ENCODE measurements at places on chromosomes 3 and 15.

GRCh38 chr3:197550489-197550888, 5.3 kb downstream of the BDH1 start:
- no peak for DNase-seq
- peaks cover 9% of the 10 kb centered on the region for H3K4me1 ChIP-seq
- H3K4me3 ChIP-seq: no peak overlapping the region
- no peak overlapping the region for H3K27ac ChIP-seq
- H3K27me3 ChIP-seq: no peaks in the 10 kb centered on the region
- no peaks in the 10 kb centered on the region for H3K36me3 ChIP-seq

GRCh38 chr15:44781128-44781810, 44.9 kb downstream of the TRIM69 start:
- DNase-seq: no peak
- H3K27me3 ChIP-seq: no peaks in the 10 kb centered on the region
- H3K4me1 ChIP-seq: peaks cover 4% of the 10 kb centered on the region
- H3K36me3 ChIP-seq: no peaks in the 10 kb centered on the region

- DNase-seq: no peak
- H3K4me1 ChIP-seq: no peaks in the 10 kb centered on the region
- H3K4me3 ChIP-seq: no peak overlapping the region
- no peaks in the 10 kb centered on the region for H3K36me3 ChIP-seq
Measured at GRCh38 chr15:88649753-88650551, 11.1 kb downstream of the ISG20 start.

GRCh38 chr15:48477795-48478360, 146.6 kb downstream of the DUT start:
- no peaks in the 10 kb centered on the region for H3K36me3 ChIP-seq
- H3K4me1 ChIP-seq: no peaks in the 10 kb centered on the region
- no peaks in the 10 kb centered on the region for H3K27me3 ChIP-seq
- no peak for DNase-seq

DNA sequence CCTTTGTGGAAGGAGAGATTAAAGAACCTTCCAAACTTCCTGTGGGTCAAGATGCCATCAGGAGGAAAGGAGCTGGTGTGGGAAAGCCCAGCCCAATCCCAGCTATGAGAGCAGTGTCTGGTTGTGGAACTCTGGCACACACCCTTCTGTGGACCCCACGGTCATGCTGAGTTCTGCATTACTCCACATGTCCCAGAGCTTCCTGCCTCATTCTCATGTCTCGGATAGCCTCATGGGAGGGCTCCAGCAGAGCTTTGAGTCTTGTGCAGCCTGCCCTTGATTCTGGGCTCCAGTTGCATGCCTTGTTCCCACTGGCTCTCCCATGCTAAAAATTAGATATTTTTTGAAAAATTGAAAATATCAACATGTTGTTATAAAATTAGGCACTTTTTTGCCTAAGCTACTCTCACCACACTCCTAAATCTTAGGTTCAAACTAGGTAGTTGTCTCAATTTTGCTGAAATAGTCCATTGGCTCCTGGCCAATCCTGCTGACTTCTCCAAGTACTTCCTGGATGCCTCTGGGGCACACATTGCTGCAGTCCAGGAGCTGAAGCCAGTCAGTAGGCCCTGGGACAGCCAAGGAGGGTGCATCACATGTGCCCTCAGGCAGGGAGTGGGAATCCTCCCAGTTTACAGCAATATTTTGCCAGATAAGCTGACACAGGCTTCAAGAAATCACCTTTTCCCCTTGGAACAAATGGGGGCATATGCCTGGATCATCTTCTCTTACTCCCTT, 144.3 kb downstream of the EEFSEC start:
- H3K27ac ChIP-seq: no peak overlapping the region
- no peaks in the 10 kb centered on the region for H3K4me1 ChIP-seq
- DNase-seq: no peak
- H3K4me3 ChIP-seq: no peak overlapping the region
- no peaks in the 10 kb centered on the region for H3K36me3 ChIP-seq
- H3K27me3 ChIP-seq: no peaks in the 10 kb centered on the region

DNA sequence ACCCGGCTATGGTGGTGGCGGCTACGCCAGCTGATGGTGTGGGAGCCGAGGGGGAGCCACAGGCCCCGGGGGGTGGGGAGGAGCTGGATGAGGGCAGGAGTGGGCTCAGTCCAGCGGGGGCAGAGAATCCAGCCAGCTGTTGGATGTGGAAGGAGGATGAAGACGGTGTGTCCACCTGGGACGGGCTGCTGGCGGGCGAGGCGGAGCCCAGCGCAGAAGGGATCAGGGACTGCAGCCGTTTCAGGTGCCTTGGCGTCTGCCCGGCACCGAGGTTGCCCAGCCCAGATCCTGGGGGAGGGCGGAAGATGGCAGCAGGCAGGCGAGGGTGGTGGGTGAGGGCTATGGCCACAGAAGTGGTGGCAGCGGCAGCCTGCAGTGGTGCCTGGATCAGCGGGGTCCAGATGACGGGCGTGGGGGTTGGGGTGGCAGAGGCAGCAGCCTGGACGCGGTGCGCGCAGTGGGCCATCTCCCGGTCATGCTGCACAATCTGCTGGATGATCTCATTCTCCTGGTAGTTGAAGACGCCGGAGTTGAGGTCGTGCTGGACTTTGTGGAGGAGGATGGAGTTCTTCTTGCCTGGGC, 45.3 kb downstream of the HCN4 start:
- H3K36me3 ChIP-seq: no peaks in the 10 kb centered on the region
- H3K4me3 ChIP-seq: no peak overlapping the region
- H3K27me3 ChIP-seq: no peaks in the 10 kb centered on the region
- no peak for DNase-seq
- H3K27ac ChIP-seq: no peak overlapping the region
- no peaks in the 10 kb centered on the region for H3K4me1 ChIP-seq

GRCh38 chr15:40161693-40162391, 973 bp downstream of the BUB1B start:
- no peaks in the 10 kb centered on the region for H3K36me3 ChIP-seq
- H3K4me3 ChIP-seq: no peak overlapping the region
- no peaks in the 10 kb centered on the region for H3K27me3 ChIP-seq
- peaks cover 8% of the 10 kb centered on the region for H3K4me1 ChIP-seq

GRCh38 chr3:84299329-84299728, 659.5 kb upstream of the CADM2 start:
- H3K4me3 ChIP-seq: no peak overlapping the region
- DNase-seq: no peak
- H3K4me1 ChIP-seq: no peaks in the 10 kb centered on the region
- H3K36me3 ChIP-seq: no peaks in the 10 kb centered on the region

GRCh38 chr3:114081037-114081436, 24.5 kb downstream of the QTRT2 start:
- no peaks in the 10 kb centered on the region for H3K36me3 ChIP-seq
- no peaks in the 10 kb centered on the region for H3K27me3 ChIP-seq
- no peak overlapping the region for H3K27ac ChIP-seq

GRCh38 chr15:28955160-28955992, 69.6 kb downstream of the APBA2 start:
- no peak for DNase-seq
- H3K4me3 ChIP-seq: no peak overlapping the region
- no peaks in the 10 kb centered on the region for H3K36me3 ChIP-seq
- H3K27ac ChIP-seq: no peak overlapping the region

- no peaks in the 10 kb centered on the region for H3K36me3 ChIP-seq
- peak overlapping the region; percentile 38 for H3K27ac ChIP-seq
- H3K27me3 ChIP-seq: no peaks in the 10 kb centered on the region
- DNase-seq: peak; percentile 83
Measured at GRCh38 chr3:171829841-171830517, 13.2 kb upstream of the TMEM212 start.

DNA sequence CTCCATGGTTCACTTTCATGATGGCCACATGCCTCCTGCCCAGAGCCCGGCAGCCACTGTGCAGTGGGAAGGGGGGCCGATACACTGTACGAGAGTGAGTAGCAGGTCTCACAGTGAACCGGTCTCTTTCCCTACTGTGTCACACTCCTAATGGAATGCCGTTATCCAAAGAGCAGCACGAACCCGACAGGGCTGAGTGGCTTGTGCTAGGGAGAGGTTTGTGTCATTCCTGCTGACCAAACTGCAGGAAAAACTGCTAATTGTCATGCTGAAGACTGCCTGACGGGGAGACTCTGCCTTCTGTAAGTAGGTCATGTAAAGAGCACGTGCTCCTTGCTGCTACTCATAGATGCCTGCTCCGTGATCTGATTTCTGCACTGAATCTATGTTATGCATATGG, 105.1 kb downstream of the ARPP21 start:
- no peaks in the 10 kb centered on the region for H3K36me3 ChIP-seq
- DNase-seq: no peak
- H3K27me3 ChIP-seq: no peaks in the 10 kb centered on the region
- no peak overlapping the region for H3K27ac ChIP-seq
- H3K4me1 ChIP-seq: no peaks in the 10 kb centered on the region

- DNase-seq: no peak
- no peak overlapping the region for H3K27ac ChIP-seq
- H3K4me1 ChIP-seq: no peaks in the 10 kb centered on the region
- H3K27me3 ChIP-seq: no peaks in the 10 kb centered on the region
Measured at GRCh38 chr3:25906132-25906906, 116.4 kb downstream of the OXSM start.

DNA sequence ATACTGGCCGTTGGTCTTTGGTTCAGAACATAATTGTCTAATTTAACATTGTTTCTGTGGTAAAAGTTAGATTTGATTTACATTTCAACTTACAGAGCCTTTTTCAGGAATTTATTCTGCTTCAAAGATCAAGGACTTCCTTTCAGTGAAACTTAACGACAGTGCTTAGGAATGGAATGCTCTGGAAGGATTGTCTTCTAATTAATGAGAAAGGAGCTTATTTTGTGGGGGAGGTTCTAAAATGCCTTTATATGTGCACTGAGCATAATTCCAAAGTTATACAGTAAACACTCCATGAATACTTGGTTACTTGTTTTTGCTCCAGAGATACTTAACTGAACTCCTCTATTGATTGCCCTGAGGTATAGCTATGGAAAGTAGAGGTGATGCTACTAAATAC, 75.7 kb downstream of the CACNA1D start:
- H3K27ac ChIP-seq: peak overlapping the region; percentile 62
- no peaks in the 10 kb centered on the region for H3K36me3 ChIP-seq
- peaks cover 26% of the 10 kb centered on the region for H3K4me1 ChIP-seq
- no peak for DNase-seq
- no peak overlapping the region for H3K4me3 ChIP-seq
- H3K27me3 ChIP-seq: no peaks in the 10 kb centered on the region

GRCh38 chr15:83971992-83972391, 263.6 kb upstream of the GOLGA6L4 start:
- no peaks in the 10 kb centered on the region for H3K27me3 ChIP-seq
- H3K4me3 ChIP-seq: no peak overlapping the region
- H3K4me1 ChIP-seq: no peaks in the 10 kb centered on the region

DNA sequence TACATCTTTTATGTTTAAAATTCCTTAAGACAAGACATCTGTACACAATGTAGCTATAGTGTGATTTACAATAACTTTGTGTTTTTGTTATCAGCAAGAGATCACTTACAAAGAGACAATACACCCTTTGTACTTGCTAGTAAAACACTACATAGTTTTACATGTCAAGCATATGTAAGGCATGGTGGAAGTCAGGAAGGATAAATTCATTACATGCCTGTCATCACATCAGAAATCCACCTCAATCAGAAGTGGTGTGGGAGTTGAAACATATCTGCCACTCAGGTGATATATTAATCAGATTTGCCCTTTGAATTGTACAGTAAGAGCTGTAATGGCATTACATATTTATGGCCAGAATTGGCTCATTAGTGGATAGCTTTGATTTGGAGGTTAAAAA, 95.5 kb downstream of the MBNL1 start:
- H3K4me3 ChIP-seq: no peak overlapping the region
- no peaks in the 10 kb centered on the region for H3K27me3 ChIP-seq
- peaks cover 25% of the 10 kb centered on the region for H3K4me1 ChIP-seq
- no peaks in the 10 kb centered on the region for H3K36me3 ChIP-seq

DNA sequence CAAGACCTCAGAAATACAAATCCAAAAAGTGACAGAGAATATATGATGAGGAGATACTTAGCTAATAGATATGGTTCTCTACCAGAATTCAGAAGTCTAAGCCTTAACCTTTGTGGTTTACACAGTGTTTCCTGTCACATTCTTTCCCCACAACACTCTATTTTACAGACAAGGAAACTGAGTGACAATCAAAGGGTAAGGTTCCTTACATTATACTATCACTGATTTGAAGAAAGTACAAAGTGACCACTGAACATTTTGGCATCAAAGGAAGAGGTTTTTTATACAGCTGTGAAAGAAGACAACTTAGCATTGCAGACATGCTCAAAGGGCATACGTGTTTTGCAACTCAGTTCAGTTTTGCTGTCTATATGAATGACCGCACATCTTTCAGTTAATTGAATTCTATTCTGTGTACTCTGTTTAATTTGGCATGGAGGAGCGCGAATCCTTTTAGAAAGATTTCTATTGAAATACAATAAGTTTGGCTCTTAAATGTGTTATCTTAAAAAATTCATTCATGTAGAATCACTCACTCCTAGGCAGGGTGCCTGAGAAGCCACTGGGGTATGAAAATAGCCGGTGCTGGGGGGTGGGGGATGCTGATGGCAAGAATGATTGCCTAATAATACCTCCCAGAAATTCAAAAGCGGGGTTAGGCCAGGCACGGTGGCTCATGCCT, 66.5 kb upstream of the SKOR1 start:
- DNase-seq: no peak
- H3K4me1 ChIP-seq: no peaks in the 10 kb centered on the region
- H3K27ac ChIP-seq: no peak overlapping the region
- H3K36me3 ChIP-seq: no peaks in the 10 kb centered on the region

DNA sequence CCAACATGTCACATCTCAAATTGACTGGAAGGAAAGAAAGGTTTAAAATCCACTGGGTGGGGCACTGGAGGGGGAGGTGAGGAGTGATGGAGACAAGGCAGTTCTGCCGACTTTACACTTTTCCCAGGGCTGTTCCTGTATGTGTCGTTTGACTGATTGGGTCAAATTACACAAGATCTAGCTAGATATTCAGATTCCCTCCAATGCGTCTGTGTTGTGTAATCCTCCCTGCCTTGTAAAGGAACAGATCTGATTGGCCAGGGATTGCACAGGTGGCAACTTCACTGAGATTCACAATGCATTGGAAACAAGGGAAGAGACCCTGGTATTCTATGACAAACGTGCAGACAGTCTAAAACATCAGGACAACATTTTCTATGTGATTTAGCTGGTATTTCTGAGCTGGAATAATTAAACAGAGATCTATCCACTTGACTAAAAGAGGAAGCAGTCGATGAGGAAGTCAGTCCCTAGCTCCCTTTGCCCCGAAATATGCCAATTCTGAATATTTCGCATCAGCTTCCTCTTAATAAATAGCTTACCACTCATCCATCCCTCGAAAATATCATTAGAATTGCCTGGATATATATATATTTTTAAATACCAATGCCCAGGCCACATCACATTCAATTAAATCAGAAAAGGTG, 312.9 kb downstream of the RORA start:
- H3K36me3 ChIP-seq: no peaks in the 10 kb centered on the region
- no peak overlapping the region for H3K4me3 ChIP-seq
- no peak for DNase-seq
- peaks cover 28% of the 10 kb centered on the region for H3K4me1 ChIP-seq
- no peaks in the 10 kb centered on the region for H3K27me3 ChIP-seq
- peak overlapping the region; percentile 81 for H3K27ac ChIP-seq

DNA sequence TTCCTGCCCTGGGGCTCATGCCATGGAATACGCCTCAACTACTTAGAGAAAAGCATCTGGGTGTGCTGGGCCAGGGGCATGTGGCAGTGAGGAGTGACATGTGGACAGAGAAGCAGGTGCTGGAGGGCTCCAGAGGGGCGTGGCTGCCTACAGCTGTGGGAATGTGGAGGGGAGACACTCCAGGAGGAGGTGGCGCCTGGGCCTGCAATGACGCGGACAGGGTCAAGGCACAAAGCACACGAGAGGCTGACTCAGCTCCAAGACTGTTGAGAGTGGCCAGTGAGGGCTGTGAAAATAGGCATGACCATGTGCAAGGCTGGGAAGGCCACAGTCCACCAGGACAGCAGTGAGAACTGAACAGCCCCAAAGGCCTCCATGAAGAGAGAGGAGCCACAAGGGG, 48.5 kb downstream of the PTH1R start:
- peaks cover 70% of the 10 kb centered on the region for H3K4me1 ChIP-seq
- DNase-seq: peak; percentile 94
- no peaks in the 10 kb centered on the region for H3K36me3 ChIP-seq

All from adrenal gland (tissue), 19 donors.